RCC 7860 (cell line): ENCODE measurements at places on chromosomes 1 and 21.

DNA sequence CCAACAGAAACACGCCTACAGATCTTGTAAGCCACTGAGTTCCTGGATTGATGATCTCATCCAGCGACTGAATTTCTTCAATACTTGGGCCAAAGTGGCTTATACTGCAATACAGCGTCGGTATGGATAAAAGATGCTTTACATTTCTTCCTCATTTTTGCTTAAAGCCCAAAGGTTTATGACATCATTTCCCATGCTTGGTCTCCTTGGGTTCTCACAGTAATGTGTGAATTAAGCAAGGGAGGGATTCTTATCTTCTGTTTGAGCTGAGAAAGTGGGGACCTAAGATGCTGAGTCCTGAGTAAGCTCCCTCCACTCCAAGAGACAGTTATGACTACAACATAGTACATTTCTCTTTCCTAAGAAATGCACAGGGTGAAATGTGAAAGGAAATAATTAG, 39.5 kb downstream of the LBR start:
- no peak for DNase-seq

DNA sequence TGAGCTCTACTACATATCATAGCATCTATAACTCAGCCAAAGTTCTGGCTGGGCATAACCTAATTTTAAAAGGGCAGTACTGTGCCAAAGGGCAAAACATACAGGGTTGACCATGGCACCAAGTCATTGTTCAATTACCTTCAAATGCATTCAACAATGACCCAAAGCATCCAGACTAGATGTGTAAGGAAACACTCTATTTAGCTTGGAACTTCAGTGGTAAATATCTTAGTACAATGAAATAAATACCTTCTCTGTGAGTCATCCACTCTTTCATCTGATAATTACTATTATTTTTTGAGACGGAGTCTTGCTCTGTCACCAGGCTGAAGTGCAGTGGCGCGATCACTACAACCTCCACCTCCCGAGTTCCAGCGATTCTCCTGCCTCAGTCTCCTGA, 70.0 kb downstream of the NVL start:
- DNase-seq = no peak

- no peak for DNase-seq
Measured at GRCh38 chr1:162284206-162284955, 92.3 kb downstream of the SPATA46 start.

DNA sequence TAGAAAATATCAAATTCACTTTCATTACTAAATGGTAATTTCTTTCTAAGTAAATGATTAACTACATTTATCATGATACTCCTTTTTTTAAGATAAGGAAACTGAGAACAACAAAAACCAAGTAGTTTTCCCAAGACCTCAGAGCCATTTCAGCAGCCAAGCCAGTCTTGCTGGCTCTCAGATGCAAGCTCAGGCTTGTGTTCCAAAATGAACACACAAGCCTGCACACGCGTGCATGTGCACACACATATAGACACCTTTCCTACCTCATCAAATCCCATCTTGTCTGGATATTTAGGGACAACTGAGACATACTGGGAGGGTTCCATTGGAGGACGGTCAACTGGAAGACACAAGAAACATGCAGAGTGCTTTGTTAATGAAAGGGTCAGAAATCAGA, 83.0 kb downstream of the COLGALT2 start:
- DNase-seq = no peak

DNA sequence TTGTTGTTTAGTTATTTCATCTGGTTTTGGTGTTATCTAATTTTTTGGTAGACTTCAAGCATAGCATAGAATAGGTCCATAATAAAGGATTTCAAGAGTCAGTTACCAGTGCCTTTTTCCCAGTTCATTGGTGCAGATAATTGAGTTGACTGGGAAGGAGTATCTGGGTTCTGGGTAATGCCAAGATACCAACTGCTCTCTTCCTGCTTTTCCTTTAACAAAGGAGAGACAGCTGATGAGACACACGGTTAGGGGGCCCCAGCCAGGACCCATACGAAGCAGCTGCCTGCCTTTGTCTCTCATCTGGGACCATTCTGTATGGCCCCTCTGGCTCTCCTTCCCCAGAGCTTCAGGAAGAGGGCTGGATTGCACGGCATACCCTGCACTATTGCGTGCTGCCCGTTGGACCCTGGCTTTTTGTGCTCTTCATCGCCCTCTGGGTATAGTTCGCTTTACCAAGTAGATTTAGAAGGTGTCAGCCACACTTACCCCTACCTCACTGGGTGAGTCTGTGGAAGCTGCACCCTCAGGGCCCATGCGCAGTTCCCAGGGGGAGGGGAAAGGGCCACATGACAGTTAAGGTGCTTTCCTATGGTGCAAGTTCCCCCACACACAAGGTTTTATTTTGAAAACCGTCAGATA, 7.0 kb downstream of the NAV1 start:
- DNase-seq = peak; percentile 18

DNA sequence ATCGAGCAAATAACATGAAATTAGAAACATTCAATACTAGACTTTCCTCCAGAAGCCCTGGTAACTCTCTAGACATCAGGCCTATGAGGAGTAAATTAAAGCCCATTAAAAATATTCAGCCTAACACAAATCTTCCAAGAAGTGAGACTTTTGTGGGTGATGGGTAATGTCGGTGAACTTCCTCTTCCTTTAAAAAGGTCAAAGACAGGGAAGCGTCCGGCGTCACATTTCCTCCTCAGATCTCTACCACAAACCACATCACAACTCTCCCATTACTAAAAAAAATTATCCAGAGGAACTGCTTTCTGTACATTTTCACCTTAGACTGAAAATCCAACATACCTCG, 1.4 kb downstream of the EIF4G3 start:
- DNase-seq = peak; percentile 29

DNA sequence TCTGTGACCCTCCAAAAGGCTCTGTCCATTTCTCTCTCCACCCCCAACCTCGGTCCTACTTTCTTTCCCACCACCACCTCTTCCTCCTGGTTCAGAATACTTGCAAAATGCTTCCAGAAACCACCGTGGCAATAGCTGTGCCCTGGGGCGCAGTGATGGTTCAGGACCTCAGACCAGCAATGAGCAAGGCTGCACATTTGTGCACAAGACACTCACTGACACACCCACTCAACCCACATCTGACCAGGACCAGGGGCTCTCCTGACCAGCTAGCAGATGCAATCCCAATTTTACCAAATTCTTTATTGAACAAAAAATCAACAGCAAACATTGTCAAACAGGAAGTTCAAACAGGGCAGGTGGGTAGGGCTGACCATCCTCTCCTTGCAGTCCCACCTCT, 25.7 kb downstream of the SPOCD1 start:
- DNase-seq = no peak

GRCh38 chr1:203178821-203179666, 3.4 kb upstream of the MYBPH start:
- DNase-seq = no peak

DNA sequence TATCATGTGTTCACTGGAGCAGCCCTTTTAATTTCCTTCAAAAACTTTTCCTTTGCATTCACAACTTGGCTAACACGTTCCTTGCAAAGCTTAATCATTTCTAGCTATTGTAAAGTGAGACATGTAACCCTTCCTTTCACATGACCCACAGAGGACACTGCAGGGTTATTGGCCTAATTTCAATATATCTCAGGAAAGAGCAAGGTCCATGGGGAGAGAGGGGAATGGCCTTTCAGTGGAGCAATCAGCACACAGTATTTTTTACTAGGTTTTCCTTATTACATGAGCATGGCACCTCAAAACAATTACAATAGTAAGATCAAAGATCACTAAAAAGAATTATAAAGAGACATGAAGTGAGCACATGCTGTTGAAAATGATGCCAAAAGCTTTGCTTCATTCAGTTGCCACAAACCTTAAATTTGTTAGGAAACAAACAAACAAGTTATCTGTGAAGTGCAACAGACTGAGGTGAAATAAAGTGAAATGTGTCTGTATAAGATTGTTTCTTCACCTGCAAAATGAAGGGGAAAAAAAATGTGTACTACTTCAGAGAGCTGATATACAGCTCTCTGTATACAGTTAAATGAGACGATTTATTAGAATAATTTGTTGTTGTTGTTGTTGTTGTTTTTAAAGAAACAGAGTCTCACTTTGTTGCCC, 61.5 kb downstream of the EIF4G3 start:
- no peak for DNase-seq

DNA sequence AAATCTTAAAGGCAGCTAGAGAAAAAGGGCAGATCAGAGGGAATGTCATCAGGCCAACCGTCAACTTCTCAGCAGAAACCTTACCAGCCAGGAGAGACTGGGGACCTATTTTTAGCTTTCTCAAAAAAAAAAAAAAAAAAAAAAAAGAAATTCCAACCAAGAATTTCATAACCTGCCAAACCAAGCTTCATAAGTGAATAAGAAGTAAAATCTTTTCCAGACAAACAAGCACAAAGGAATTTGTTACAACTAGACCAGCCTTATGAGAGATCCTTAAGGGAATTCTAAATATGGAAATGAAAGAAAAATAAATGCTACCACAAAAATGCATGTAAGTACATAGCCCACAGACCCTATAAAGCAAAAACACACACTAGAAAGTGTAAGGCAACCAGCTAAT, 267.7 kb downstream of the AKT3 start:
- DNase-seq = no peak
